Heart left ventricle (tissue), 16 donors: ENCODE measurements at places on chromosomes 16 and 17.

GRCh38 chr17:50015146-50015545 lies 20.1 kb upstream of the DLX3 start:
- DNase-seq: no peak

GRCh38 chr17:13182450-13182849 lies 164.6 kb upstream of the ELAC2 start:
- DNase-seq: no peak

DNA sequence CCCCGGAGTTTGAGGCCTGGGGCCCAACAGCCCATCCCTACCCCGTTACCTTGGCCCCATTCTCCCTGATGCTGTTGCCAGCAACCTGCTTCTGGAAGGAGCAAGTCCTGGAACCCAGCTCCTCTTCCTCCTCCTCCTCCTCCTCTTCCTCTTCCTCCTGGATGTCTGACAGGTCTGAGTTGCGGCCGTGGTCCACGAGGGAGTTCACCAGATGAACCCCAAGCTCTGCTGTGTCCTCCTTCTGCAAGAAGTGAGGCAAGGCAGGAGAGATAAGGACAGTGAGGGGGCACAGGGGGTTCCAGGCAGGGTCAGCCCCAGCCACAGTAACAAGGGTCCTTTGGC lies 18.7 kb downstream of the TSPOAP1 start:
- no peak for DNase-seq

DNA sequence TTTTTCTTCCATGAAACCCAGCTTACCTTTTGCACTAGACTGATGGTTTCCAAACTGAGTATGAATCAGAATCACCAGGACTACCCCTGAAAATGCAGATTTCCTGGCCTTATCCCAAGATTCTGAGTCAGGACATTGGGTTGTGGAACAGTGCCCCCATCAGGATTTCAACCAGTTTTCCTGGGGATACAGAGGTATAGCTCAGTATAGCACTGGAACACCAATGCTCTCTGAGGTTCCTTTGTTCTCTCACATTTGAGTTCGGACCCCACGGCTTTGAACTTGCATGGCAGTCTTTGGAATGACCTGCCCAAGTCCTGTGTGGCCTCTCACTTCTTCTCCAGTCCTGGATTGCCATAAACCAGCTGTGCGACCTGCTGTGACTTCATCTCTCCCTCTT lies 12.8 kb upstream of the CCL8 start:
- DNase-seq: no peak

- DNase-seq: no peak
Measured at GRCh38 chr17:62825182-62825581, 17.1 kb upstream of the MARCHF10 start.

DNA sequence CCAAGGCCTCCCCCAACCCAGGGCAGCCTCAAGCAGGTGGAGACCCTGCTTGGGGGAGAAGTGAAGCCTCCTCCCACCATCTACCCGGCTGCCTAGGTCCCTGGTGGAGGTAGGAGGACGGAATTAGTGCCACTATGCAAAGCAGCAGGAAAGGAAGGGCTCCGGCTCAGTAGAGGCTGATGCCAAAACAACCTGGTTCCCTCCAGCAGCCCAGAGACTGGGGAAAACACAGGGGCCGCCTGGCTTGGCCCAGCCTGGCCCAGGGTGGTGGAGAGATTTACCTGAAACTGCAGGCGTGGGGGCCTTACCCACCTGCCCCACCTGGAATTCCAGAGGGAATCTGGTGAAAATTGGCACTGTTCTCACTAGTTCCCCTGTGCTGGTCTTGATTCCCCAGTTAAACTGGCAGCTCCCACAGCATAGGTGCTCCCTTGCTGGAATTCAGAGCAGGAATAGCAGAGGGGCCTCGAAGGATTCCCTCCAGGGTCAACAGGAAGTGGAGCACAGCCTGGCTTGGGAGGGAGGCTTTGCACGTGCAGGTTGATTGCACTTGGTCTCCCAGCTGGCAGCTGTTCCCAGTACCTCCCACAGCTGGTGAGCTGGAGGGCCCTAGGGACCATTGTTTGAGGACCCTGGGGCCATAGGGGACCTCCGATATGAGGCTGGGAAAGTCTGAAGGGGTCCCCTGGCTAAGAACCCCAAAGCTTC lies 4.5 kb downstream of the CD79B start:
- no peak for DNase-seq

DNA sequence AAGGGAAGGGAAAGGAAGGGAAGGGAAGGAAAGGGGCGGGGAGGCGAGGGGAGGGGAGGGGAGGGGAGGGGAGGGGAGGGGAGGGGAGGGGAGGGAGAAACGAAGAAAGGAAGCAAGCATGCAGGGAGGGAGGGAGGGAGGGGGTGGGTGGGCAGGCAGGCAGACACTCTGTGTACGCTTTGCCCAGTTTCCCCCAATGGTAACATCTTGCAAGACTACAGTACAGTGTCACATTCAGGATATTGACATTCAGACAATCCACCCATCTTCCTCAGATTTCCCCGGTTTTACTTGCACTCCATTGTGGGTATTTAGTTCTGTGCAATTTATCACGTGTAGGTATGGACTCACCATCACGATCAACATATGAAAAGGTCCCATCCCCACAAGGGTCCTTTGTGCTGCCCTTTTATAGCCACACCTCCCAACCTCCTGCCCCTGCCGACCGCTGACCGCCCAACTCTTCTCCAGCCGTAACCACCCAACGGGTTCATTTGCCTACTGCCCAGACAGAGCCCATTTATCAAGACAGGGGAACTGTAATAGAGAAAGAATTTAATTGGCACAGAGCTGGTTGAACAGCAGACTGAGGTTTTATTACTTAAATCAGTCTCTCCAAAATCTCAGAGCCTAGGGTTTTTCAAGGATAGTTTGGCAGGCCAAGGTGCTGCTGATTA lies 91.4 kb upstream of the FA2H start:
- DNase-seq: no peak

GRCh38 chr17:27544350-27545131 lies 86.4 kb upstream of the LGALS9 start:
- DNase-seq: no peak

- DNase-seq: no peak
Measured at GRCh38 chr17:19339341-19339815, 23.1 kb downstream of the B9D1 start.

GRCh38 chr16:72972878-72973571 lies 74.9 kb downstream of the ZFHX3 start:
- no peak for DNase-seq
